ENCODE measurements at places on chromosomes 5 and 9.

DNA sequence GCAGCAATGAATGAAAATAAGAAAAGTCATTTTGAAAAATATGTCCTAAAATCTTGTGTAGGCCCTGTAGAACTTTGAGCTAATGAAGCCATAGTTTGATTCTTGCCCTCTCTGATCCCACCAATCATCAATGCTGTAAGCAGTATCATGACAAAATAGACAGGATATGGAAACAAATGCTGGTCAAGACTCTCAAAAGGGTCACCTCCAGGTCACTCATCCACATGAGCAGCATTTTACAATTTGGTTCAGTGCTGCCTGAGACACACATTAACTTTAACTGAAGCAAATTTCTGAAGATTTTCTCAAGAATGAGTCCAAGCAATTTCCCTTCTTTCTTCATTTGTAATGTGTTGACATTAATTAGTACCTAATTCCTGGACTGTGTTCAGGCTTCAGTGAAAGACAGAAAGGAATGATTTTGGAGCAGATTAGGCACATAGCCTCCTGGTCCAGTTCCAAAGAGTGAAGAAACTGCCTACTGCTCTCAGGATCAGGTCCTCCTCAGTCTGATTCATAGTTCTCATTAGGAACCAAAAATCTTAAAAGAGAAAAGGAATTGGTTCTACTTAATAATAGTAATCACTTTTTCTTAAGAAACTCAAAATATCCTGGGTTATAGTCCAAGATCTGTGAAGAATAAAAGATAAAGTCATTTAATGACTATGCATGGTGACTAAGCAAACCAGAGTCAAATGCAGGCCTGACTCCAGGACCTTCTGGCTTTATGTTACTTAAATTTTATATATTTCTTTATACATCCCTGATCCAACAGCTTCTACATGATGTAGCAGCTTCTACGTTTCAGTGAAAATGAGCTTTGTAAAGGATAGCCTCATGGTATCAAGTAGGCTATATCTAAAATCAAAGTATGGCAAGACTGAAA is 192.1 kb upstream of the RGMB start:
- peak; percentile 75 for DNase-seq

GRCh38 chr5:125863579-125863978 is 559.6 kb upstream of the GRAMD2B start:
- no peak for DNase-seq

- peak; percentile 33 for DNase-seq
These were observed 12.0 kb downstream of the UIMC1 start for GRCh38 chr5:176994460-176995121.

GRCh38 chr5:177103523-177104253 is 17.0 kb downstream of the FGFR4 start:
- DNase-seq = no peak

GRCh38 chr9:101486693-101487442 is 46.8 kb upstream of the RNF20 start:
- DNase-seq = peak; percentile 81

All from fibroblast of skin of right biceps (primary cell).